ENCODE measurements at places on chromosomes 11 and 22.
A peak's percentile ranks its signal among the peaks of the same experiment; 100 is the strongest.

DNA sequence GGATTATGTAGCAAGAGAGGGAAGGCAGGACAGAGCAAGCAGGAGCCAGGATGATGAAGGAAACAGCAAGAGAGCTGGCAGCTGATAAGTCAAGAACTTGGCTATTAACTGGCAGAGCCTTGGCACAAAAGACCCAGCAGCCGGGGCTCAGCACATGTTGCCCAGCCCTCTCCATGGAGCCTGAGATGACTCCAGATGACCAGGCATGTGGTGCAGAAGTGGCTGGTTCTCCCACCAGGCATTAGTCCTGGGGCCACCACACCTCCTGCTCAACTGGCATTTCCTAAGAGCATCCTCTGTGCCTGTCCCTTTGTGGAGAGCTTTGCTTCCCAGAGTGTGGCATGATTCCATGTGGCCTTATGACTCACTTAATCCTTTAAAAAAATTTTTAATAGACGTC lies 522.6 kb downstream of the MN1 start:
- no peak for DNase-seq

GRCh38 chr11:57322256-57323166 lies 2.2 kb downstream of the TNKS1BP1 start:
- no peak for DNase-seq

GRCh38 chr11:2517016-2517385 lies 72.2 kb downstream of the KCNQ1 start:
- no peak for DNase-seq

- no peak for DNase-seq
Measured at GRCh38 chr11:8234425-8234821, 29.3 kb downstream of the LMO1 start.

- DNase-seq, result no peak
Measured at GRCh38 chr11:111206472-111206871, 39.1 kb upstream of the POU2AF2 start.

DNA sequence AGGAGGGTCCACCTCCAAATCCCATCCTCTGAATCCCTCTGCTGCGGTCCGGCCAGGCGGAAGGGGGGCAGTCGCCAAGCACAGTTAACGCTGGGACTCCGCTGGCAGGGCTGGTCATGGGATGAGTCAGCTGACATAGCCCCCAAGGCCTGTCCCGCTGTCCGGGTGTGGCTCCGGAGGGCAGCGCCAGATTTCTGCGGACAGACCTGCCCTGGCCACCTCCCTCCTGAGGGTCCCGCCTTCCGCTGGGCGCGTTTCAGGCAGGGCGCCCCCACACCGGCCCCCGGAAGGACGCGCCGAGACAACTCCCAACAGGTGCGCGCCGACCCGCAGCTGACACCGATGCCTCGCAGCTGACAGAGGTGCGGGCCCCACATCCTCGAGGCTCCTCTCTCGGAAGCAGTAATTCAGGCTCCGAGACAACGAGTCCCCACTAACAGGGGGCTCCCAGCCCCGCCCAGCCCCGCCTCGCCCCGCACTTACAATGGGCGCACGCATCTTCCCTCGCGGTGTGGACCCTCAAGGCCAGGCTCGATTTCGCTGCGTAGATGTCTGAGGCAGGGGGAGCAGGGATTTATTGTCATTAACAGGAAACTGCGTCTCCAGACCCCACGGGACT lies 607 bp downstream of the PLAAT3 start:
- peak; percentile 33 for DNase-seq

DNA sequence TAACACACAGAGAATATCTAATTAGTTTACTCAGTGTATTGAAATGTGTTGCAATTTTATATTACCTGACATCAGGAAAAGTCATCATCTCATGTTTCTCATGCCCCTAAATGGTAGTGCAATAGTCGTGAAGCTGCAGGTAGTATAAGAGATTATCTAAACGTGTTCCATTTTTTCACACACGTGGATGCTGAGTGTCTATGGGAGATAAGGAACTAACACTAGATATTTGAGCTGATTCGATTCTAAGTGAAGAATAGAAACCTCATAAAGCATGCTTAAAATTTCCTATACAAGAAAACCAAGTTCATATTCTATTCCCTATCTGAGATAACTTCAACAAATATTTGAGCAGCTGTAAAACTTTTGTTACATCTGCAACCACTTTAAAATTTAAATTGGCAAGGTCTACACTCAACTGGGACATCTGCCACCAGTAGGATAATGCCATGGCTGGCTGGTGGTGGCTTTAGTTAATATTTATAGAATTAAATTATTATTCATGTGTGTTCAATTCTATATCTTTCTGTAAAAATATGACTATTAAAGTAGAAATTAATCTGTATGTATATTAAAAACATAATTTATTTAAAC lies 388.8 kb downstream of the LUZP2 start:
- no peak for DNase-seq

DNA sequence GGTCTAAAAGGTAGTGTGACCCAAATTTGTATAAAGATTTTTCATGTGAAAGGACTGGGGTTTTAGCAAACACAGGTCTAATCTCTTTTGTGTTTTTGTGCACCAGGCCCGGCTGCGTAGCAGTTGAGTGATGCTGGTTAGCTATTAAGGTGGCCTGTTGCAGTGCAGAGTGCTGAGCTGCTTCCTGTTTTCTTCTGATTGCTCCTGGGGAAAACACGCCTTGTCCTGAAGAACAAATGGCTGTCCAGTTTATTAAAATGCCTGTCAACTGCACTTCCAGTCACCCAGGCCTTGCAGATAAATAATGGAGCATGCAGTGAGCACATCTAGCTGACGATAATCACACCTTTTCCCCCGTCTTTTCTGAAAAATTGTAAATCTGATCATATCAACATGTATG lies 1.8 kb downstream of the SRSF8 start:
- no peak for DNase-seq

- no peak for DNase-seq
Measured at GRCh38 chr22:19203834-19204233, 25.3 kb upstream of the SLC25A1 start.

- DNase-seq, result no peak
Measured at GRCh38 chr11:109796253-109796652, 296.9 kb upstream of the ZC3H12C start.

GRCh38 chr11:8283100-8283464 lies 19.4 kb upstream of the LMO1 start:
- DNase-seq, result no peak

- DNase-seq, result no peak
Measured at GRCh38 chr11:126824035-126824607, 176.4 kb downstream of the KIRREL3 start.

- DNase-seq, result no peak
Measured at GRCh38 chr11:23570828-23571227, 710.6 kb upstream of the CCDC179 start.

GRCh38 chr11:102269927-102270326 lies 47.4 kb upstream of the BIRC3 start:
- DNase-seq, result no peak

DNA sequence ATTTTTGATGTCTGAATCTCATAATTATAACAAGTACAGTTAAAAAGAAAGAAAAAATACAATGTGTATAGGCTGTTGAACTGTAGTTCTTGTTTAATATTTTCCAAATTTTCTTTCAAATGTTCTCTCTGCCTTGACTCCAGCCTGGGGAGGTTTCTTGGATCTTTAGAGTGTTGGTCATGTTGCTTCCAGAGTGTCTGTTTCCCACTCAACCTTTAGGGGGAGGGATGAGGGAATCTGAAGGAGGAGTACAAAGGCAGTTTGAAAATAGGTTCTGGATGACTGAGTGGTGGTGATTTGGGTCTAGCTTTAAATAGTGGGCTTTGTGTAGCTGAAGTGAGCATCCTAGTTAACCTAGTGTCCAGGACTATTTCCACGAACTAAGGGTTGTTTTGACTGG lies 2.0 kb downstream of the CTNND1 start:
- DNase-seq, result no peak

DNA sequence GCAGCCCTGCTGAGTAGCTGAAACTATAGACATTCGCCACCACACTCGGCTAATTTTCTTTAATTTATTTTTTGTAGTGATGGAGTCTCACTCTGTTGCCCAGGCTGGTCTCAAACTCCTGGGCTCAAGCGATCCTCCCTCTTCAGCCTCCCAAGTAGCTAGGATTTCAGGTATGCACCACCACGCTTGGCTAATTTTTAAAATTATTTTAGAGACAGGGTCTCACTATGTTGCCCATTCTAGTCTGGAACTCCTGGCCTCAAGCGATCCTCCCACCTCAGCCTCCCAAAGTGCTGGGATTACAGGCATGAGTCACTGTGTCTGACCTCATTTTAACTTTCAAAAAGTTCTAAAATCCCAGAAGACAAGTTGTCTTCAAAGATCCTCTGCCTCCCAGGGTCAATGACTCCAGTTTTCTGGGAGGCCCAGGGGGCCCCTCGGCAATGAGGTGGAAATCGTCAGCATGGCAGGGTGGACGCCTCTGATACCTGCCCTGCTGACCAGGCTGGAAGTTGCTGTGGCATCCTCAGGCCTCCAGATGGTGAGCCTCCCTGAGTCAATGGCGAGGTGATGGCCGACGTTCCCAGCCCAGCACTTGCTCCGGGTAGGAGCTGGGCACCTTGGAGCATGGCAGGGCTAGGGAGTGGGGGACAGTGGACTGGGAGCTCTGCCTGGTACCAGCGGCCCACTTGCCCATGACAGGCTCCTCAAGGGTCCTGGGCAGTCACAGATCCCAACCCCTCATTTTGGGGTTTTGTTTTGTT lies 31.1 kb downstream of the RPL3 start:
- no peak for DNase-seq

- no peak for DNase-seq
Measured at GRCh38 chr22:41482319-41482935, 13.5 kb downstream of the ACO2 start.

GRCh38 chr22:27068121-27068520 lies 410.7 kb downstream of the MIAT start:
- DNase-seq, result no peak

- DNase-seq, result peak; percentile 58
Measured at GRCh38 chr11:47213950-47214565, 716 bp upstream of the DDB2 start.

DNA sequence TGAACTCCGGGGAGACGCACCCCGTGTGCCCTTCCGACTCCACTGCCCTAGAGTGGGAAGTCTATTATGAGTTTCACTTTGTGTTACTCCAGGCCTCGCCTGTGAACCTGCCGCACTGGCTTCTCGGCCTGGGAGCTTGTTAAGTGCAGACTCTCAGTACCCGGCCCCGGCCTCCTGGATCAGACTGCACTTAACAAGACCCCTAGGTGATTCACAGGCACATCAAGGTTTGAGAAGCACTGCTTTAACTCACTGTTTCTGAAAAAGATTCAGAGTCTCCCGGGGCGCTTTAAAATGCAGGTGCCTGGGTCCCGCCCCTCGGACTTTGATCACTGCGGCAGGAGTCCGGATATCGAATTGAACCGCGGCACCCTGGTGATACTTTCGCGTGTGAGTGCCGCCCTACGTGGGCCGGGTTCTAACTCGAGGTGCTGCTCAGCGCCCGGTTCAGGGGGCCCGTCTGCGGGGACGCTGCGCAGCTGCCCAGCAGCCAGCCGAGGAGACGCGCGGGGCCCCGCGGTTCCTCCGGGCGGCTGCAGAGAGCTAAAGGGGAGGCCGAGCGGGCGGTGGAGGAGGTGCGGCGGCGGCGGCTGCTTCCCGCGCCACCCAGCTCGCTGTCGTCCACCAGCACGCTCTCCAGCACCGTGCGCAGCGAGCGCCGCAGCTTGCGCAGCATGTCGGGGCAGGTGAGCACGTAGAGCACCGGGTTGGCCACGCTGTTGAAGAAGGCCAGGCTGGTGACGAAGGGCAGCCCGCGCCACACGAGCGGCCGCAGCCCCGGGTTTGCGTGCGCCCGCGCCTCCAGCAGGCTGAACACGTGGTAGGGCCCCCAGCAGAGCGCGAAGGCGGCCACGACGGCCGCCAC lies 3.4 kb downstream of the PTGDR2 start:
- no peak for DNase-seq

DNA sequence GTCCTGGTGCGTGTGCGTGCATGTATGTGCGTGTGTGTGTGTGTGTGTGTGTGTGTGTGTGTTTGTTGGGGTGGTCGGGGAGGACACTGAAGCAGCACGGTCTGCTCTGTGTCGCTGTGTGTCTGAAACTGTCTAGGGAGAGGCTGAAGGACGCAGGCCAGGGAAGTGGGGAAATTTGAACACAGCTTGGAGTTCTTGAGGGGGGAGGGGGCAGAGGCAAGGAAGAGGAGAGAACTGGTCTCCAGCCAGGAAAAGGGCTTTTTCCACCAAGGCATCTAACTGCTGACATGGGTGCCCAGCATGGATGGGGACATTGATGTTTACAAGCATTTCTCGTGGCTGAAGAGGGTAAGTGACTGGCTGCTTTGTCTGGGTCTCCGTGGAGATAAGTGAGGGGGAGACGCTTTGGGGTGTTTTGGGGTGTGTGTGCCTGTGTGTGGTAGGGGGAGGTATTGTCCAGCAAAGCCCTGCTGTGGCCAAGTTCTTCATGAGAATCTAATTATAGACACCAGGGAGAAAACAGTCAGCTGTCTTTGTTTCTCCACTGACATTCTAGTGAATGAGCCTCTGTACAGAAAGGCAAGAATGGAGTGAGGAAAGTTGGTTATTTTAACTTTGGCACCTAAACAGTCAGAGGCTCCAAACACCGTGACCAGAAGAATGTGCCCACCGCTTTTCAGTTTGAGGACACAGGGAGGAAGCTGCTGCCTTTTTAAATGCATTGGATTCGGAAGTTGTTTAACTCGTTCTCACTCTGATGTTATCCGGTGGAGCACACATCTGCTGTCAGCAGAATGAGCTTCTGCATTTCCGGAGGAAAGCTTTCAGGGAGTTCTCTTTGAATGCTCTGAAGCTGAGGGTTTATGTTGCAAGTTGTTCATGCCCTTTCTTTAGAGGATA lies 63.7 kb downstream of the PPFIBP2 start:
- no peak for DNase-seq

DNA sequence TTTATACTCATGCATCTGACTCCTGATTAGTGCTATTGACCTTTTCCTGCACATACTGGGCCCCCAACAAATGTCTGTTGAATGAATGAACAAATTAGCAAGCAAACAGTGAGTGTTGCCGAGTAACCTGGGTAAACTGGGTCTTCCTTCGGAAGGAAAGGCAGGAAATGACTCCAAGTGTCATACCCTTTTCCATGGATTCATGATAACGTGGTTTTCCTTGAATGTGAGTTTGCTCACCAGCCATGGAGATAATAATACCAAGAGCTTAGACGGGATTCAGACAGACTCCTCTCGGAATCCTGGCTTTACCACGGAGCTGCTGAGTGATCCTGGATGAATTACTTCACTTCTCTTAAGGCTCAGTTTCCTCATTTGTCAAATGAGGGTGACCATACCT lies 16.7 kb downstream of the TECTA start:
- DNase-seq, result no peak

DNA sequence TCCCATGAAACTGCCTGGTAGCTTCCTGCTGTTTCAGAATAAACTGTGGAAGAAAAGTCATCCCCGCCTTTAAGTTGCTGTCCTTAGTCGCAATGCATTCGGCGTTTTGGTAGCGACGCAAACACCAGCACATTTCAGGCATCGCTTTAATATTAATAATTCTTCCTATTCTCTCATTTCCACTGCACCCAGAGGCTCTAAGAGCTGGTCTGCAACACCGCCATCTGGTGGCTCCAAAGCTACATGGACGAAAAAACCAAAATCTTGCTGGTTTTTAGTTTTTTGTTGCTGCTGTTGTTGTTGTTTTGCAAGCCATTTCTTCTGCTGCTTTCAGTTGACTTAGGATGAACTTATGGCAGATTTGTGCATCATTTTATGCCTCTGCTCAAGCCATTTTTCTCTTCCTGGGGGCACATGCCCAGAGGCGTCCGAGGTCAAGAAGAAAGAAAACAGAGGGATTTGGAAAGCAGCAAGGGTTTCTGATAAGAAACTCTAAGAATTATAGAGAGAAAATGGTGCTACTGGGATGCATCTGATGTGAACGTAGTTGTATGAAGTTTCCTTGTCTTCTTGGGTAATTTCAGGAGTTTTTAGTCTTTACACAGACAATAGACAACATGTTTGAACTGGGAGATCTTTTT lies 345.4 kb upstream of the KIRREL3 start:
- no peak for DNase-seq

Data from activated gamma-delta T cell (primary cell).